Cardiac septum (tissue), 1 donor: ENCODE measurements at places on chromosomes 12 and 14. TPM values are rescaled to one million over a fixed set of nuclear protein-coding genes. Genes with fewer than 3 reads are reported as not detected.

The NELL2 gene
- total RNA-seq, result 1.3 TPM

DNA sequence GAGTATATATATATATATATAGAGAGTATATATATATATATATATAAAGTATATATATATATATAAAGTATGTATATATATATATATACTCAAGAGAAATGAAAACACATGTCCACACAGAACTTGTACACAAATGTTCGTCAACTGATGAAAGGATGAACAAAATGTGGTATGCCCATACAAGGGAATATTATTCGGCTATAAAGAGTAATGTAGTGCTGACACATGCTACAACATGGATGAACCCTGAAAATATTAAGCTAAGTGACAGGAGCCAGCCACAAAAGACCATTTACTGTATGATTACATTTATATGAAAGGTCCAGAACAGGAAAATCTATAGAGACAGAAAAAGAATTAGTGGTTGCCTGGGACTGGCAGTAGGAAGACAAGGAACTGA lies 19.5 kb downstream of the LIMA1 start:
- DNase-seq, result no peak

The PTHLH gene
- 1.9 TPM for total RNA-seq

DNA sequence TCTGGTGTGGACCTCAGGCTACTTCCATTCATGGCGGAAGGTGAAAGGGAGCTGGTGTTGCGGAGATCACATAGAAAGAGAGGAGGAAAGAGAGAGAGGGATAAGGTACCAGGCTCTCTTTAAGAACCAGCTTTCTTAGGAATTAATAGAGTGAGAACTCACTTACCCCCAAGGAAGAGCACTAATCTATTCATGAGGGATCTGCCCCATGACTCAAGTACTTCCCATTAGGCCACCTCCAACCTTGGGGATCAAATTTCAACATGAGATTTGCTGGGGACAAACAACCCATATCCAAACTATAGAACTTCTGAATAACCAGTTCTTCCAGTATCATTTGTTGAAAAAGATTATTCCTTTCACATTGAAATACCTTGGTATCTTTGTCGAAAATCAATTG lies 34.0 kb upstream of the C2CD5 start:
- no peak for DNase-seq

DNA sequence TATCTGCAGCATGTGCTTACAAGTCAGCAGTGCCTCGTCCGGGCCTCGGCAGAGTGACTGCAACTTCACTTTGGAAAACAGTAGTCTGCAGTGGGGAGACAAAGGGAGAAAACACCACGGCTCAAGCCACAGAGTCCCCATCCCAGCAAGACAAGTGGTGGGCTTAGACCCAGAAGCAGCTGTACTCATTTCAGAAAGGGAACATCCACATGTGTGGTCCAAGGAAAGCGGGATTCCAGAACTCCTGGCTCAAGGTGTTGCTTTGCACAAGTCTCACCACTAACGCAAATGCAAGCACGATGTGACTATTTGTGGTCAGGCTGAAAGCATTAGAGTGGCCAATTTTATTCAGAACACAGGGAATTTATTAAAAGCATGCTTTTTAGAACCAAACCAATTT lies 198.3 kb downstream of the TTC7B start:
- DNase-seq, result no peak

The ASB2 gene
- 156 TPM for total RNA-seq

GRCh38 chr12:51009056-51009440 lies 17.1 kb downstream of the SLC11A2 start:
- DNase-seq, result peak; percentile 77

The DDX11 gene
- 3.4 TPM for total RNA-seq

DNA sequence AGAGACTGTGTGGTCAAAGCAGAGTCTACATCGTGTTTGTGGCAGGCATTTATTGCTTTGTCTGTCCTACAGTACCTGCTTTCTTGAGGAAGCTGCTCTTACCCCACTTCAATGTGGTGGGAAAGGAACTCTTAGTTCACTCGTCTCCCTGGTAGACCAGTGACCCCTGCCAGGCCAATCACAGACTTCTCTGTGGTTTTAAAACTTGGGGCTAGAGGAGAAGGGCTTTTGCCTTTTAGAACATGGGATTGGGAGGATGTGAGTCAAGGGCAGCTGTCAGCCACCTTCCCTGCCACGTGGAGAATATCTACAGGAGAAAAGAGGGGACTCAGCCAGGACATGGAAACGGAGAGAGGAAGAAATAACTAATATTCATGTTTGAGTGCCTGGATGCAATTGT lies 36.8 kb upstream of the TMED10 start:
- DNase-seq, result no peak

GRCh38 chr12:26030371-26030770 lies 71.9 kb downstream of the RASSF8 start:
- no peak for DNase-seq

DNA sequence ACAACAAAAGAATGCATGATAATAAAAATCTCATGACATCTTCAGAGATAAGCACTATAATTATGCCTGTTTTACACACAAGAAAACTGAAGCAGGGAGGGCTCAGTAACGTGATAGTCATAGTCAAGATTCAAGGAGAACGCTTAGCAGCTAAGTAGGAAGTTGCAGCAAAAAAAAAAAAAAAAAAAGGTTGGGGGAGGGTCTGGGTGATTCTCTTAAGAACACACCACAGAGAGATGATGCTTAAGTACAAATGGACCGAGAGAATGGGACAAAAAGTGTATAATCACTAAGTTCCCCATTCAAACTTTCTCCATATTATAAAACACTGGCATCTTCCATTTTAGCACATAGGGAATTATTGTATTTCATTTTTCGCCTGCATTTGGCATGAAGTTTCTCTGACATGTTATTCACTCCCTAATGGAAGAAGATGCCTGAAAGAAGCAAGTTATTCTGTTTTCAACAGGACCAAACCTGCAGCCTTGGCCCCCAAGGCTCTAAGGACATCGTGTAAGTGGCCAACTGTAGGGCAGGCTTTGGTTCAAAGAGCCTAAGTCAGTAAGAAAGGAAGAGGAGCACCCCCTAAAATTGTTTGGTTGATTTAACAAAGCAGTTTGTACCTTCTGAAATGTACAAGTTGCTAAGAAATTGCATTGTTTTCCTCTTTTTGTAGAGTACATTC lies 142.9 kb upstream of the TMPO start:
- DNase-seq, result no peak

GRCh38 chr14:105537580-105538474 lies 11.4 kb downstream of the TMEM121 start:
- DNase-seq, result no peak

The PRH2 gene
- not detected for total RNA-seq

GRCh38 chr14:48250575-48250974 lies 575.2 kb upstream of the MDGA2 start:
- DNase-seq, result no peak

GRCh38 chr14:96666088-96666487 lies 131.1 kb upstream of the VRK1 start:
- DNase-seq, result no peak

DNA sequence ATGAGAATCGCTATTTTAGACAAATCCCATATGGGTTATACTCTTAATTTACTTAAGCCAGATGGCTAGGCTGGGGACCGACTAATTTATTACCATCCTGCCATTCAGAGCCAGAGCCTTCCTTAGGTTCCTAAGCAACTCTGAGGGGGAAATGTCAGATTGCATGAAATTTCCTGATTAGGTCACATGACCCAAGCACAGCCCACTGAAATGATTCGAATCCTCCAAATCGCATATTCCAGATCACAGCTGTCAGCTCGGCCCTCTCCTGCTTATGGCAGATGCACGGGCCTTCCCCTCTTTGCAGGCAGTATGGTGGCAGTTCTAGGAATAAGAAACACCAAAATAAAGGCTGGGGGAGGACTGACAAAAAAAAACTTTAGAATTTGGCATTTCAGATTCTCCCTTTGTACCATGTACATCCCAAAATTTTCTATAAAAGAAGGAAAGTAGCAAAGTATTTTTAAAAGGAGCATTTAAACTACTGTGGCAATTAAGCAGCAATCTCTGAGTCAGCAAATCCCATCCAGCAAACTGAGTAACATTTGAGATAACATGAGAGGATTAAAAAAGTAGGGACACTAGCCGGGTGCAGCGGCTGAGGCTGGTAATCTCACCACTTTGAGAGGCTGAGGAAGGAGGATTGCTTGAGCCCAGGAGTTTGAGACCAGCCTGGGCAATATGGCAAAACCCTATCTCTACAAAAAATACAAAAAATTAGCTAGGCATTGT lies 30.5 kb upstream of the NUDT4 start:
- DNase-seq, result no peak

The MFAP5 gene
- total RNA-seq, result 20.8 TPM

The SOX5 gene
- total RNA-seq, result 2.2 TPM

DNA sequence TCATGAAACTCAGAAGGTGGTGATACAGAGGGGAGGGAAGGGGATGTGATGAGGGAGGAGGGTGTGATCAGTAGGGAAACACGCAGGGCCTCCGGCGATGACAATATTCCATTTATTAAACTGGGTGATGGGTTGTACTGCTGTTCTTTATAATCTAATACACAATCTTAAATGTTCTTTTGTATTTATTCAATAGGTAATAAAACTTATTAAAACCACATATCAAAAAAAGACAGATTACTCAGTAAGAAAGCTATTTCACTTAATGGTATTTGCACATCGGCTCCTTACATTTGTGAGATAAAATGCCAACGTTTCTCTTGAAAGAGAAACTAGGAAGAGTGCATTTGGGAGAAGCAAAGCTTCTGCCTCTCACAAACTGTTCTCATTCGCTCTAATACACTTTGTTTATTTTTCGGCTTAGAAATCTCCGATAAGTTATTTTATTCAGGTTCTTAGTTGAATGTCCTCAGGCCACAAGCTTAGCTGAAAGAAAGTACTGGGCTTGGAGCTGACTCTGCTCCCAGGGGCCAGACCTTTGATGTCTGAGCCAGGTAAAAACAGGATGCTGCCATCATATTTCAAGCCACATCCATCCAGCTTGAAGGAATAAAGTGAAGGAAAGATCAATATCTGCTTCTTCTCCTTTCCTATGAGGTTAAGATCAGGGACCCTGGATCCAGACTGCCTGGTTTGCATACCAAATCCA lies 17.5 kb downstream of the STON2 start:
- no peak for DNase-seq

The KRT3 gene
- not detected for total RNA-seq

GRCh38 chr14:75826599-75826998 lies 155.2 kb downstream of the TGFB3 start:
- DNase-seq, result no peak

DNA sequence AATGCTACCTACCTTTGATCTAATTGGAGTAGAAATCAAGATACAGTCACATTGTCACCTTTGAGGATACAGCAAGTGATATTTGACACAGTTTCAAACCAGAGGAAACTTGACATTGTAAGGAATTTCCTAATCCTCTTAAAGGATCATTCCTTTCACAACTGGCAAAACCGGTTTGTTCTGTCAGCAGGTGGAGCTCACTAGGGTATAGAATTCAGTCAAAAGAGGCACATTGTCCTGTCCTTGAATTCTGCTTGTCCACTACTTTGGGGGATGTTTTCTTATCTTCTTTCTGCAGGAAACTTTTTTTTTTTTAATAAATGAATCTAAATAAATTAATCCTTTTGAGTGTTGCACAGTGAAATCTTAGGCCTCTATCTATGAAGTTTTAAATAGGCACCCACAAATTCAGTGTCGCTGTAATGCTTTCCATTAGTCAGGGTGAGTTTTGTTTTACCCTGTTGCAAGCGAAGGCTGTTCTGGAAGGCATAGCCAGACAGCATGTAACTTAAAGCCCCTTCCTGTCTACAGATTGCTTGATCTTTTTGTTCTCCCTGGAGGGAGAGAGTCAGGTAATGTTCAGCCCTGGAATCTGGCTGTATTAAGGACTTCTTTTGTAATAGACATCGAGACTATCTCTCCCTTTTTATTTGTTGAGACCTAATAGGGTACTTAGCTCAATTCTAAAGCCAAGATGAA lies 285.0 kb upstream of the RGS6 start:
- DNase-seq, result no peak

- no peak for DNase-seq
Measured at GRCh38 chr14:89564286-89564957, 147.4 kb upstream of the FOXN3 start.

The USP44 gene
- 0.35 TPM for total RNA-seq

DNA sequence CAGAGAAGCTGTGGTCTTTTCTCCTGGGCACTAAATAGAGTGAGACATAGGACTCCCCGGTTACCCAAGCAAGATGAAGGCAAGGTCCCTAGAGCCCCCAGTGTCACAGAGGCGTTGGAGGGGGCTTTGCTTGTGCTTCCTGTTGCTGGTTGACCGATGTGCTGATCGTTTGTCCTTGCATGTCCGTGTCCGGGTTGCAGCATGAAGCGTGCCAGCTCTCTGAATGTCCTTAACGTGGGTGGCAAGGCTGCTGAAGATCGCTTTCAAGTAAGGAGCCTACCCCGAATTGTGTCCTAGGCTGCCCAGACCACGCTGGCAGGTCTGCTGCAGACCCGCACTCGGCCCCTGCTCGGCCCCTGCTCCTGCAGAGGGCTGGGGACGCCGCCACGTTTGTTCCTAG lies 23.1 kb downstream of the XRCC3 start:
- DNase-seq, result no peak

DNA sequence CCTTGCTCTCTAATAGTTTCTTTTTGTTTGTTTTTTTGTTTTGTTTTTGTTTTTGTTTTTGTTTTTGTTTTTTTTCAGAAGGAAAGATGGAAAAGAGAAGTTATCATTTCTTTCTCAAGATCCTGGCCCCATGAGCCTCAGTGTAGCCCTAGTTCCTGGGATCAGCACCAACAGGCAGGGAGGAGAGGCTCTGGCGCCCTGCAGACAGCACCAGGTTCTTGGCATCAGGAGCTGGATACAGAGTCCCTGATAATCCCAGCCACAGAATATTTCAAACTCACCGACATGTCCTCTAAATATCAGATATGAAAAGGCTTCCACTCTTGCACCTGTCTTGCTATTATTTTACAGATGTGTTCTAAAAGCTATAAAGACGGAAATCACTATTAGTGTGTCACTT lies 52.7 kb downstream of the FOXN3 start:
- DNase-seq, result no peak

The AKAP3 gene
- 2.6 TPM for total RNA-seq

The APOF gene
- total RNA-seq, result not detected

The TAS2R30 gene
- total RNA-seq, result 2.2 TPM

GRCh38 chr12:75848431-75848925 lies 183.1 kb downstream of the PHLDA1 start:
- no peak for DNase-seq

The CAPS2 gene
- total RNA-seq, result 13.6 TPM

DNA sequence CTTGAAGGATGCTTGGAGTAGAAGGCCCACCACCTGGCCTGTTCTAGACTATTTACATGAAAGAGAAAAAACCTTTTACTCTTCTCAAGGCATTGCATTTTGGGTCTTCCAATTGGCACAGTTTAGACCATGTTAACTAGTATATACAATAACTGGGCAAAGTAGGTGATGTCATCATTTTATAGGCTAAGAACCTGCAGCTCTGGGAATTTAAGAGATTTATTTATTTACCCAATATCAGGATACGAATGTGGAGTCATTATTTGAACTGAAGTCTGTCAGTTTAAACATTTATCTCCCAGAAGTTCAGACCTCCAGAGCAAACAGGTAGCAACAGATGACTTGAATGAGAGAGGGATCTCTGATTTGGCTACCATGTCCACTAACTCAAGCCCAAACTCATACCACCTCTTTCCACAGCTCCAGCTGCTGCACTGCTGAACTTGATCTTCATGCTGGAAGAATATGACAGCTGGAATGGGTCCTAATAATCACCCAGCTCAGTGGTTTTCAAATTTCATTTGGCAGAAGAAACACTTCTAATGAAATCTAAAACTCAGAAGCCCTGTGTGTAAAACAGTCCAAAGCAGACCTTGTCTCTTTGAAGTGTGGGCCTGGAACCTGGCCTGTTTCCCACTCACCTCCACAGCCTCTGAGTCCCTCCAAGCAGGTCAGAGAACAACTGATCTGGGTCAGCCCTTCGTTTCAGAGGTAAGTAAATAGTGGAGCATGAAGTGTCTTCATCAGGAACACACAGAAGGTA lies 179.2 kb downstream of the EMP1 start:
- DNase-seq, result no peak
